Activated CD4-positive, alpha-beta T cell treated with anti-CD3 and anti-CD28 coated beads, Interleukin-2, amount 10 ng/mL, durations not matched to agents 7 days and 5 days (primary cell): ENCODE measurements at places on chromosomes 12 and 14.

DNA sequence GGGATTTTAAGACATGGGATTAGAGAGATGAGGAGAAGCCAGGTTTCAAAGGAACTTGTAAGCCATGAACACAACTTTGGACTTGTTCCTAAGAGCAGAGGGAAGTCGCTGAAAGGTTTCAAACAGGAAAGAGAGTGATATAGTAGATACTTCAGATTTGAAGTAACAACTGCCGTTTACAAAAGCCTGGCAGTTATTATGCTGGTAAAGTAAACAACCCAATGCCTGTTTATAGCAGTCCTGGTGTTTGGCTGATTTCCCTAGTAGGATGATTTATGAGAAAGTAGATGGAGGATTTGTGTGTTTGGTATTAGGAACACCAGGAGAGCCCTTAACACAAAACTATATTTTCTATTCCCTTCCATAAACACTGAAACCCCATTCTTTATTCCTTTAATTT is 285.7 kb downstream of the RMST start:
- no peak for DNase-seq
- no peaks in the 10 kb centered on the region for H3K4me1 ChIP-seq
- H3K36me3 ChIP-seq = no peaks in the 10 kb centered on the region

GRCh38 chr12:111826316-111826715 is 15.7 kb upstream of the MAPKAPK5 start:
- no peak overlapping the region for H3K27ac ChIP-seq
- no peak for DNase-seq
- no peak overlapping the region for H3K4me3 ChIP-seq
- no peaks in the 10 kb centered on the region for H3K36me3 ChIP-seq

DNA sequence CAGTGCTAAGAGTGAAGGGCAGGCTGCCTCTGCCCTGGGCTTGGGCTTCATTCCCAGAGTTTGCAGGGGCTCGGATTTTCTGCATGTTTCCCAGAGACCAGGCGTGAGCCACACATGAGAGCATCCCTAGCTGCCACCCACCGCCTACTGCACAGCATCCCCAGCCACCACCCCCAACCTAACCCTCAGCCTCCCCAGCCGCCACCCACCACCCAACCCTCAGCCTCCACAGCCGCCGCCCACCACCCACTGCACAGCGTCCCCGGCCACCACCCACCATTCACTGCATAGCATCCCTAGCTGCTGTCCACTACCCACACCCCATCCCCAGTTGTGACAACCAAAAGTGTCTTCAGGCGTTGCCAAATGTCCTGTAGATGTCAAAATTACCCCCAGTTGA is 22.6 kb downstream of the FGF6 start:
- H3K36me3 ChIP-seq = no peaks in the 10 kb centered on the region
- H3K4me3 ChIP-seq = no peak overlapping the region
- H3K4me1 ChIP-seq = peaks cover 5% of the 10 kb centered on the region
- H3K27me3 ChIP-seq = peaks cover 5% of the 10 kb centered on the region
- DNase-seq = no peak

GRCh38 chr12:107645630-107646333 is 39.8 kb upstream of the PWP1 start:
- no peaks in the 10 kb centered on the region for H3K4me1 ChIP-seq
- H3K4me3 ChIP-seq = no peak overlapping the region
- peaks cover 4% of the 10 kb centered on the region for H3K36me3 ChIP-seq
- no peaks in the 10 kb centered on the region for H3K27me3 ChIP-seq
- no peak for DNase-seq
- no peak overlapping the region for H3K27ac ChIP-seq

GRCh38 chr12:19453961-19454360 is 14.7 kb downstream of the AEBP2 start:
- H3K4me3 ChIP-seq = no peak overlapping the region
- no peaks in the 10 kb centered on the region for H3K27me3 ChIP-seq
- H3K36me3 ChIP-seq = peaks cover 51% of the 10 kb centered on the region
- no peak for DNase-seq
- no peak overlapping the region for H3K27ac ChIP-seq

GRCh38 chr12:2242816-2243215 is 190.0 kb downstream of the CACNA1C start:
- H3K27me3 ChIP-seq = no peaks in the 10 kb centered on the region
- no peaks in the 10 kb centered on the region for H3K36me3 ChIP-seq
- no peak overlapping the region for H3K4me3 ChIP-seq
- DNase-seq = no peak
- no peak overlapping the region for H3K27ac ChIP-seq
- H3K4me1 ChIP-seq = no peaks in the 10 kb centered on the region

DNA sequence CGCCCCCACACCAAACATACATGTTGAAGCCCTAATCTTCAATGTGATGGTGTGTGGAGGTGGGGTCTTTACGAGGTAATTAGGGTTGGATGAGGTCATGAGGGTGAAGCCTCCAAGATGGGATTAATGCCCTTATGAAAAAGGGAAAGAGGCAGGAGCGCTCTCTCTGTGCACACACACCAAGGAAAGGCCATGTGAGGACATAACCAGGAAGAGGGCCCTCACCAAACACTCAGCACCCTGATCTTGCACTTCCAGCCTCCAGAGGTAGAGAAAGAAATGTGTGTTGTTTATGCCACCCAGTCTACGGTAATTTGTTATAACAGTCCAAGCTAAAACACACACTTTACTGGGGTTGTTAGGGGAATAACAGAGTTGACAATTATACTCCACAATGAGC is 14.6 kb upstream of the PITPNM2 start:
- DNase-seq = no peak
- H3K36me3 ChIP-seq = peaks cover 49% of the 10 kb centered on the region
- no peaks in the 10 kb centered on the region for H3K27me3 ChIP-seq
- no peak overlapping the region for H3K27ac ChIP-seq
- H3K4me1 ChIP-seq = no peaks in the 10 kb centered on the region
- H3K4me3 ChIP-seq = no peak overlapping the region

DNA sequence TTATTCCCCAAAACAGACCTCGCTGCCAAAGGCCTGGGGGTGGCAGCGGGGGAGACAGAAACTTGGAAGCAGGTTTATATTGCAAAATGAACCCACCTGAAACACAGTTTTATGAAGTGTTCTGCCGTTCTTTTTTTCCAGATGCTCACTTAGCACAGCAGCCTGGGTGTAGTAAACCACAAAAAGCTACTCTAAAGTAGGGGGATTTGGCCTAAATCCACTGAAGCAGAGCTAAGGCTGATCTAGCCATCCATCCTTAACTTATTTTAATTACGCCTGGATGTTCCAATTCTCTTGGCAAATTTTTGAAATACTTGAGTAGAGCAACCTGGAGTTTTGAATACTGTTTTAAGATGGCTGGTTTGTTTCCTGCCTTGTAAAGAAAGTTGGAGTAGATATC is 121.2 kb downstream of the GPR135 start:
- no peak overlapping the region for H3K4me3 ChIP-seq
- peaks cover 5% of the 10 kb centered on the region for H3K36me3 ChIP-seq
- no peaks in the 10 kb centered on the region for H3K27me3 ChIP-seq
- H3K4me1 ChIP-seq = no peaks in the 10 kb centered on the region
- H3K27ac ChIP-seq = no peak overlapping the region
- DNase-seq = no peak

DNA sequence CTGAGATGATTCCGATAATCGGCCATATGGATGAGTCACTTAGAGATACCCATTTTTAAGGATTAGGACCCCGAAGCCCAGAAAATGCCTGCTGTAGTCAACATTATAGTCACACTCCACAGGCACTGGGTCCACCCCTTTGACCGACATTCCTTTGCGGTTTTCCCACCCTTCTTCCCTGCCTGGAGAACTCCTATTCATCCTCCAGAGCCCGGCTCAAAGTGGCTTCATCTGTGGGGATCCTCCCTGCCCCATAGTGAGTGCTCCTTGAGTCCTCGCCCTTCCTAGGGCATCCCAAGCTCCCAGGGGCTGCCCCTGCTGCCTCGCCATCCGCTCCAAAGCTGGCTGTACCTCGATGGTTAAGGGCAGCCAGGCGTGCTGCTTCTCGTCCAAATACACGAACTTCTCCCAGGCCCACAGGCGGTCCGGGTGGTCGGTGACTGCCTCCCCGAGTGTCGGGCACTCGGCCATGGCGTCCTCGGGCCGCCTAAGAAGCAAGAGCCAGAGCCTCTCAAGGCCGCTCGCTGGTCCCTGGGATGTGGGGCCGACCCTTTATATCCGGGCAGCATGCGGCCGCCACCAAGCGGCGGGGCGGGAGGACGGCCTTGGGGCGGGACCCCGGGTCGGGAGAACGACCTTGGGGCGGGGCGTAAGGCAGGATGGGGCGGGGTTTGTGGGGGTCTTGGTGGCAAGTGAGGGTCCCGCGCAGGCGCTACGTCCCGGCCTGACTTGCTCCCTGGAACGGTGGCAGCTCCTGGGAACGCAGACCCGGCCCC is at the start of gene TCL1A:
TCL1A (minus strand) TSS at position 530 of the 776 bp plus-strand sequence; CDS start at position 471, 59 bp downstream.
- H3K27me3 ChIP-seq = peaks cover 18% of the 10 kb centered on the region
- no peaks in the 10 kb centered on the region for H3K36me3 ChIP-seq
- no peak within 1 kb of the TSS for H3K27ac ChIP-seq
- DNase-seq = no peak
- H3K4me1 ChIP-seq = no peaks in the 10 kb centered on the region
- H3K4me3 ChIP-seq = no peak within 1 kb of the TSS

- H3K4me1 ChIP-seq = no peaks in the 10 kb centered on the region
- peaks cover 30% of the 10 kb centered on the region for H3K27me3 ChIP-seq
- no peak for DNase-seq
- H3K36me3 ChIP-seq = no peaks in the 10 kb centered on the region
- H3K27ac ChIP-seq = no peak overlapping the region
- H3K4me3 ChIP-seq = no peak overlapping the region
Measured at GRCh38 chr12:65069336-65069735, 51.8 kb downstream of the WIF1 start.

DNA sequence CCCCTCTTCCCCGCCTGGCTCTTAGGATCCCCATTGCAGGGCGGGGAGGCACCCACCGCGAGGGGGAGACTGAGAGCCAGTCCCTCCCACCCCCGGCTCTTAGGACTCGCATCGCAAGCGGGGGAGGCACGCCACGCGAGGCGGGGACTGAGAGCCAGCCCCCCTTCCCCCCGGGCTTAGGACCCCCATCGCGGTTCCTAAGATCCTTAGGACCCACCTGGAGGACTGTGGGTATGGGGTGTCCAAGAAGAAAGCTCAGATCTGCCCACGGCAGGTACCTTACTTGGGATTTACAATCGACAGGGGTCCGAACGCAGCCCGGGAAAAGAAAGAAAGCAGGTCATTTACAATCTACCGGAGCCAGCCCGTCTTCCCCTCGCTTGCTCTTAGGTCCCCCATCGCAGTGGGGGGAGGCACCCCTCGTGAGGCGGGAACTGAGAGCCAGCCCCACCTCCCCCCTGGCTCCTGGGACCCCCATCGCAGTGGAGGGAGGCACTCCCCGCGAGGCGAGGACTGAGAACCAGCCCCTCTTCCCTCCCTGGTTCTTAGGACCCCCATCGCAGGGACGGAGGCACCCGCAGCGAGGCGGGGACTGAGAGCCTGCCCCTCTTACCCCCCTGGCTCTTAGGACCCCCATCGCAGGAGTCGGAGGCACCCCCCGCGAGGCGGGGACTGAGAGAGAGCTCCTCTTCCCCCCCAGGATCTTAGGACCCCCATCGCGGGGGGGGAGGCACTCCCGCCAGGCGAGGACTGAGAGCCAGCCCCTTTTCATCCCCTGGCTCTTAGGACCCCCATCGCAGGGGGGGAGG is 43.7 kb downstream of the DDX11 start:
- H3K36me3 ChIP-seq = no peaks in the 10 kb centered on the region
- H3K4me1 ChIP-seq = peaks cover 7% of the 10 kb centered on the region
- peak; percentile 46 for DNase-seq
- H3K27me3 ChIP-seq = peaks cover 34% of the 10 kb centered on the region

DNA sequence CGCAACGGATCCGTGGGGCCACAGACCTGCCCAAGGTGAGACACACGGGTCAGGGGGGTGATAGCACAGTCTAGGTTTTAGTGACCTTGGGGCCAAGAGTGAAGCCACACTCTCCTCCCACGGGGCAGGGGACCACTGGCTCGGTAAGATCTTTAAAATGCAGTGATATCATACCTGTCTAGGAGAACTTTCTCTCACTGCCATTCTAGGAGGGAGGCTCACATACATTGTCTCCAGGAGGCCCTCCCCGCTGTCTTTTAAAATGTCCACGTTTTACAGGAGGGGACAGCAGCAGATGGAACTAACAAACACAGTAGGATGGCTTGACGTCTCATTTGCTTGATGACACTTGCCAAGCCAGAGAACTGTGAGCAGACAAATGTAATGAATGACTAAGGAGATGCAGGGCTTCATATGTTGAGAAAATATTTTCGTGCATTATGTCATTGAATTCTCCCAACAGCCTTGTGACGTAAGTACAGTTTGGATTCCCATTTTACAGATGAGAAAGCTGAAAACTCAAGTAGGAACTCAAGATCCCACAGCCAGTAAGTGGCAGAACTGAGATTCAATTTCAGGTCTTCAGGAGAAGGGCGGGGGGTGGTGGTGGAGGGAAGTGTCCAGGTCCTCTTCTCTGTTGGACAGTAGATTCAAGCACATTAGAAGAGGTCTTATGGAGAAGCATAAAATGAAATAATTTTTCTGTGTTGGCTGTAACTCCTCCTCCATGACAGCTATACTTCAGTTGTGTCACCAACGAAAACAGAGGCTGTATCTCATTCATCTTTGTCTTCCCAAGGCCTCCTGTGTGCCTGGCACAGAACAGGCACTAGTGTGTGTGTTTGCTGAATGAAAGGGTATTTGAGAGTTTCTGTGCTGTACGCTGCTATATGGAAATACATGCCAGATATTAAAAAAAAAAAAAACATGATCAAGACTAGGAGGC is 2.1 kb downstream of the VASH1 start:
- H3K27ac ChIP-seq = no peak overlapping the region
- peaks cover 27% of the 10 kb centered on the region for H3K4me1 ChIP-seq
- no peak for DNase-seq
- H3K27me3 ChIP-seq = peaks cover 52% of the 10 kb centered on the region
- no peaks in the 10 kb centered on the region for H3K36me3 ChIP-seq

DNA sequence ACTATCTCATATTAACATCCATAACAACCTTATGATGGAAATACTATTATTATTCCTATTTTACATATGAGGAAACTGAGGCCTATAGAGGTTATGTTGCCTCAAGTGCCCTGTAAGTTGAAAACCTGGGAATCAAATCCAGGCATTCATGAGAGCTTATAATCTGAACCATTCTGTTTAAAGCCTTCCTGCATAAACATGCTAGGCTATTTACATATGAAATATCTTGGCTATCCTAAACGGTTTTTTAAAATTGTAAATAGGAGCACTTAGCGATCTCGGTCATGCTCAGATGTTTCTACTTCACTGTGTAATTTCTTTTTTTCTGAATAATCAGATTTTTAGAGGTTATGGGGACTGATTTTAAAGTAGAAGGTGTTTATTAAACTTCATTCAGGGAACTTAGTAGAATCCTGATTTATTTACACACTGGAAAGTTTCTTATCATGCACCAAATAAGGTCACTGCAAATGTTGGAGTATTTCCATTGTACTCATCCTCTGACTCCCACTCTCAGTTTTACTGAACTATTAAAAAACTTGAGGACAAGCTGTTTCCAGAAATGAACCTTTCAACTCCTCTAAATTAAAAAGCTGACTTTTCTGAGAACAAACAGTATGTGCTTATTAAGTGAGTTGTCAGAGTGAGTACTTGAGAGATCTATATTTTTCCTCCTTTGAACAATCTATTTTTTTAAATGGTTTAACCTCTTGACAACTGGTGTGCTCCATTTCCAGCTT is 141.7 kb downstream of the PIK3C2G start:
- DNase-seq = no peak
- H3K4me1 ChIP-seq = no peaks in the 10 kb centered on the region
- no peak overlapping the region for H3K4me3 ChIP-seq
- H3K27me3 ChIP-seq = no peaks in the 10 kb centered on the region
- no peaks in the 10 kb centered on the region for H3K36me3 ChIP-seq
